Hematopoietic multipotent progenitor cell (in vitro differentiated cells): ENCODE measurements at places on chromosomes 2 and 18.

GRCh38 chr2:222465746-222466145 lies 41.4 kb downstream of the SGPP2 start:
- DNase-seq, result no peak

DNA sequence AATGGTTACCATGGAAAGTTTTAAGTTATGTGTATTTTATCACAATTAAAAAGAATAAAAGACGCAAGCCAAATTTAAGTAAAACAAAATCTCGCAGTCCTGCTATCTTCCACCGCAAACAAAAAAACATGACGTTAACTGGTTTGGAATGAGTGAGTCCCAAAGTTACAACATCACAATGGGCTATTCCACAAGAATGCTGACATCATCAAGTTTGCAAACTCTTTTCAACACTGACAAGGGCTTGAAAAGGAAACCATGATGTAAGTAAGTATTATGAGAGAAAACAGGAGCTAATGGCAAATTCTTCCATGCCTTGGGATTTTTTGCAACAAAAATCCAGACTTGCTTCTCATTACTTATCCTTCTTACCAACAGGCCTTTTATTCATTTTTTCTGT lies 31.1 kb downstream of the SIGLEC15 start:
- DNase-seq, result no peak

DNA sequence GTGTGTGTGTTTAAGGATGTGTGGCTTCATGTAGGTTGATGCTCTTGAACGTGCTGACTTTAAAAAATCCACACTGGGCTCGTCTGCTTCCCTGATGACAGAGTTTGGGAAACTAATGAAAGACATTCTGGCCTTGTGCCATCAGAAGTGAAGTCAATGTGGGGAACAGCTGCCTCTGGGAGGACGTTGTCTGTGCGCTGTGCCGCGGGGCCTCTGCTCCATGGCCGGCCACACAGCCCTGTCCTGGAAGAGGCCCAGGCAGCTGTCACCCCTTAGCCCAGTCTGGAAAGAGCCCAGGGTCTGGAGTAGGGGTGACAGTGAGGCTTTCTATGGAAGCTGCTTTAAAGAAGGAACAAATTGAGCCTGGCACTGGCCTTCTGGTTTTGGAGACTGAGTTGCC lies 155.8 kb downstream of the SH3RF3 start:
- DNase-seq, result no peak

- no peak for DNase-seq
These were observed 109.5 kb downstream of the RTN4 start for GRCh38 chr2:54940723-54941122.

- no peak for DNase-seq
These were observed 133.4 kb downstream of the ZNF407 start for GRCh38 chr18:74731097-74731496.
